GM23248 (cell line): ENCODE measurements at places on chromosomes 4 and X. TPM values are rescaled to one million over a fixed set of nuclear protein-coding genes. Genes with fewer than 3 reads are reported as not detected.

The LARP7 gene
- total RNA-seq = 22.8 and 28.3 TPM in 2 replicates

- H3K4me3 ChIP-seq = no peak overlapping the region
- DNase-seq = no peak
- no peaks in the 10 kb centered on the region for H3K4me1 ChIP-seq
- no peaks in the 10 kb centered on the region for H3K36me3 ChIP-seq
- no peak overlapping the region for H3K27ac ChIP-seq
Measured at GRCh38 chr4:40438384-40439026, 103.4 kb downstream of the CHRNA9 start.

GRCh38 chr4:101853028-101853427 is 62.5 kb downstream of the BANK1 start:
- H3K4me3 ChIP-seq = no peak overlapping the region
- no peaks in the 10 kb centered on the region for H3K4me1 ChIP-seq
- DNase-seq = no peak
- H3K27me3 ChIP-seq = no peaks in the 10 kb centered on the region

DNA sequence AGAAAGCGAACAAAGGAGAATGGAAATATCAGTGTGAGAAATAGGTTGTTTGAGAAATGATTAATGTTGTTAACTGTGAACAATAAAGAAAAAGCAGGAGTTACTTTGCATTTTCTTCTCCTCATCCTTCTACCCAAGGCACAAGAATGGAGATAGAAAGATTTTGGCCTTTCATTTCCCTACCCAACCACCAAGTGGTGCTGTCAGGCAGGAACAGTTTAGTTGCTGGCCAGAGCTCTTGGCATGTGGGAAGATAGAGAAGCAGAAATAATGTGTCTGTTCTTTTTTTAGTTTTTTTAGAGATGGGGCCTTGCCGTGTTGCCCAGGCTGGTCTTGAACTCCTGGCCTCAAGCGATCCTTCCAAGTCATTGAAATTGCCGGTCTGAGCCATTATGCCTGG is 12.8 kb downstream of the HOPX start:
- H3K27ac ChIP-seq = no peak overlapping the region
- no peaks in the 10 kb centered on the region for H3K36me3 ChIP-seq
- H3K4me3 ChIP-seq = no peak overlapping the region
- no peaks in the 10 kb centered on the region for H3K4me1 ChIP-seq

- no peaks in the 10 kb centered on the region for H3K27me3 ChIP-seq
- H3K36me3 ChIP-seq = no peaks in the 10 kb centered on the region
- peaks cover 21% of the 10 kb centered on the region for H3K4me1 ChIP-seq
- no peak overlapping the region for H3K4me3 ChIP-seq
- DNase-seq = peak; percentile 66
Measured at GRCh38 chrX:29687687-29688086, 527.7 kb upstream of the MAGEB2 start.

GRCh38 chr4:84220990-84221389 is 278.1 kb downstream of the NKX6-1 start:
- no peaks in the 10 kb centered on the region; the same call in 1 of the 2 replicates for H3K27me3 ChIP-seq
- no peaks in the 10 kb centered on the region for H3K4me1 ChIP-seq
- H3K4me3 ChIP-seq = no peak overlapping the region
- no peak for DNase-seq

- H3K4me1 ChIP-seq = peaks cover 13% of the 10 kb centered on the region
- no peaks in the 10 kb centered on the region for H3K27me3 ChIP-seq
- no peaks in the 10 kb centered on the region for H3K36me3 ChIP-seq
- H3K4me3 ChIP-seq = no peak overlapping the region
- DNase-seq = peak; percentile 86
- peak overlapping the region; percentile 81 for H3K27ac ChIP-seq
Measured at GRCh38 chr4:15659768-15660570, 4.8 kb upstream of the FBXL5 start.

The EXOC1L gene
- total RNA-seq = not detected in 2 replicates

The PWWP3B gene
- total RNA-seq = not detected in 2 replicates

DNA sequence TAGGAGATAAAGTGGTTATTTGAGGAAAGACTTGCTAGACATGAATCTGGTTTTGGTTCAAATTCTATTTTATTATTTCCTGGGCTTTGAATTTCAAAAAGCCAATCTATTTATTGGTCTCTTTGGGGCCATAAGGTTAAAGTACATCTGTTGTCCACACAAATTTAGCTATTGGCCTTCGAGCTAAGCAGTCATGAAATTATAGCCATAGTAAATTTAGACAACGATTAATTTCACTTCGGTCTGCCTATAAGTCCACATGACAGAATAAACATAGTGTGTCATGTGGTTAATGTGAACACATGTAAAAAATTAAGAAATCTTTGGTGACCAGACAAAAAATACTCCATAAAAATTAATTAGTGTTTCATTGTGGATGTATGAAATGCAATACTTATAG is 161.9 kb downstream of the PALLD start:
- H3K27ac ChIP-seq = no peak overlapping the region
- no peak for DNase-seq
- no peaks in the 10 kb centered on the region for H3K36me3 ChIP-seq
- no peaks in the 10 kb centered on the region for H3K27me3 ChIP-seq

The SPOCK3 gene
- total RNA-seq = not detected in 2 replicates

- H3K4me1 ChIP-seq = no peaks in the 10 kb centered on the region
- peak; percentile 55 for DNase-seq
- H3K27me3 ChIP-seq = no peaks in the 10 kb centered on the region; the same call in 1 of the 2 replicates
Measured at GRCh38 chr4:138576684-138577083, 334.5 kb upstream of the SLC7A11 start.

GRCh38 chr4:16573739-16574138 is 324.7 kb downstream of the LDB2 start:
- H3K36me3 ChIP-seq = no peaks in the 10 kb centered on the region
- DNase-seq = peak; percentile 91
- peak overlapping the region; percentile 59 for H3K27ac ChIP-seq
- no peak overlapping the region for H3K4me3 ChIP-seq
- H3K27me3 ChIP-seq = no peaks in the 10 kb centered on the region

- no peak overlapping the region for H3K27ac ChIP-seq
- no peaks in the 10 kb centered on the region for H3K36me3 ChIP-seq
- no peaks in the 10 kb centered on the region for H3K27me3 ChIP-seq
Measured at GRCh38 chr4:127006446-127006877, 626.3 kb upstream of the INTU start.

DNA sequence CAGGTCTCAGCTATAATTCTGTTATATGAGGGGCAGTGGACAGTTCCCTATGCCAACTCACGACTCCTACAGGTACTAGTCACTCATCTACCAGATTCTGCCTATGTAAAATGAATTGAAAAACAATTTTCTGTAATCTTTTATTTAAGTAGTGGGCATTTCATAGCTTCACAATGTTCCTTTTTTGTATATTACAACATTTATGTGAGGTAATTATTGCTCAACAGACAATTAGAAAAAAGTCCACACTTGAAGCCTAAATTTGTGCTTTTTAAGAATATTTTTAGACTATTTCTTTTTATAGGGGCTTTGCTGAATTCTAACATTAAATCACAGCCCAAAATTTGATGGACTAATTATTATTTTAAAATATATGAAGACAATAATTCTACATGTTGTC is 20.4 kb downstream of the EREG start:
- H3K27ac ChIP-seq = no peak overlapping the region
- no peaks in the 10 kb centered on the region for H3K36me3 ChIP-seq
- H3K4me1 ChIP-seq = no peaks in the 10 kb centered on the region
- no peaks in the 10 kb centered on the region for H3K27me3 ChIP-seq
- no peak overlapping the region for H3K4me3 ChIP-seq
- DNase-seq = no peak

The KLKB1 gene
- total RNA-seq = not detected in 2 replicates

- DNase-seq = no peak
- no peaks in the 10 kb centered on the region for H3K36me3 ChIP-seq
- no peak overlapping the region for H3K4me3 ChIP-seq
- H3K27me3 ChIP-seq = no peaks in the 10 kb centered on the region
Measured at GRCh38 chr4:139819082-139819481, 153.5 kb downstream of the MGST2 start.

The USP17L20 gene
- total RNA-seq = not detected in 2 replicates

- no peaks in the 10 kb centered on the region for H3K36me3 ChIP-seq
- DNase-seq = peak; percentile 60
- peak overlapping the region; percentile 58 for H3K27ac ChIP-seq
- no peaks in the 10 kb centered on the region for H3K27me3 ChIP-seq
Measured at GRCh38 chr4:113221990-113222389, 172.5 kb downstream of the ANK2 start.

DNA sequence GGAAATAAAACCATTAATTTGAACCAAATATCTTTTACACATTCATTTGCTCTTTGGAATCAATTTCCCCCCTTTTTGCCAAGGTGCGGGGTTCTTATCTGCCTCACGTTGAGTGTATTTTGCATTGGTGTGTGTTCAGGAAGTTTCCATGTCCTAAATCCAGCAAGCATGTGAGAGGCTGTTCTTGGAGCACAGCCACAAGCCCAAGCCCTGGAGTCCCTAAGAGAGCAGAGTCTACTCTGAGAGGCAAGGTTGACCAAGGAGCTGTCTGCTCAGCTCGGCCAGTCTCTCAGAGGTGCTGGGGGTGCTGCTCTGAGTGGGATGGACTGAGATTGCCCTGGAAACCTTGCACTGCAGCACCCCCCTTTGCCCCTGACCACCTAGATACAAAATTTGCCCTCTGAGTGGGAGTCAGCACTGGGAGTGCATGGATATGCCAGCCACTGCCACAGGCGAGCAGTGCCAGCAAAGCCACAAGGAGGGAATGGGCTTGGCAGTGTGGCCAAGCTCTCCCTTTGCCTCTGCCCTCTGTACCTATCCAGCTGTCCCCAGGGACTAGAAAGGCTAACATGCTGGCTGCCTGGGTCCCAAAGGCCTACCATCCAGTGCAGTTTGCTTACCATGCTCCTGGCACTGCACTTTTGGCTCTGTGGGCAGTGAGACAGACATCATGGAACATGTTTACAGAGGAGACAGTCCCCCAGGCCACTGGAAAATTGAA is 20.5 kb upstream of the FAM193A start:
- H3K4me3 ChIP-seq = no peak overlapping the region
- H3K36me3 ChIP-seq = peaks cover 13% of the 10 kb centered on the region; the same call in 1 of the 2 replicates
- H3K27me3 ChIP-seq = no peaks in the 10 kb centered on the region
- no peak overlapping the region for H3K27ac ChIP-seq
- H3K4me1 ChIP-seq = no peaks in the 10 kb centered on the region

DNA sequence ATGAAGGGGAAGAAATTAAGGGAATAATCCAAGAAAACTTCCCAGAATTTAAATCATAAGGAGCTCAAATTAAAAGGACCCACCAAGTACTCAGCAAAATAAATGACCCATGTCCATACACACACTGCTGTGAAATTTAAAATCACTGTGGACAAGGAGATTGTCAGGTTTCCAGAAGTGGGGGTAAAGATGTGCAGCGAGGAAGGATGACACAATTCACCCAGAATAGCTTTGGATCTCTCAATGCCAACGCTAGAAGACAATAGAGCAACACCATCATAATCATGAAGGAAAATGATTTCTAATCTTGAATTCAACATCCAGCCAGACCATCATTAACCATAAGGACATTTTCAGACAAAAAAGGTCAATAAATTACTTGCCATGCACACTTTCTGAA is 65.7 kb downstream of the CASK start:
- H3K4me3 ChIP-seq = no peak overlapping the region
- DNase-seq = no peak
- H3K27ac ChIP-seq = no peak overlapping the region
- H3K27me3 ChIP-seq = no peaks in the 10 kb centered on the region

The CENPVL3 gene
- total RNA-seq = not detected in 2 replicates

- H3K4me3 ChIP-seq = no peak overlapping the region
- H3K27me3 ChIP-seq = no peaks in the 10 kb centered on the region
- no peaks in the 10 kb centered on the region for H3K36me3 ChIP-seq
- DNase-seq = no peak
Measured at GRCh38 chr4:67292636-67293035, 252.7 kb downstream of the CENPC start.

GRCh38 chr4:102825261-102826091 is 1.9 kb downstream of the UBE2D3 start:
- 0 out of 2 replicates have a peak, but pooled peaks cover 9% of the 10 kb centered on the region for H3K36me3 ChIP-seq
- H3K27ac ChIP-seq = peak overlapping the region; percentile 100
- H3K4me3 ChIP-seq = peak overlapping the region; percentile 96
- peaks cover 45% of the 10 kb centered on the region for H3K4me1 ChIP-seq
- H3K27me3 ChIP-seq = no peaks in the 10 kb centered on the region

GRCh38 chr4:184648313-184649025 is 778 bp downstream of the CASP3 start:
- no peaks in the 10 kb centered on the region for H3K36me3 ChIP-seq
- peak overlapping the region; percentile 92 for H3K27ac ChIP-seq
- H3K27me3 ChIP-seq = no peaks in the 10 kb centered on the region
- peaks cover 36% of the 10 kb centered on the region for H3K4me1 ChIP-seq
- peak overlapping the region; percentile 82 for H3K4me3 ChIP-seq

The TLR2 gene
- total RNA-seq = not detected in 2 replicates

GRCh38 chr4:124390861-124391260 is 321.7 kb downstream of the ANKRD50 start:
- no peaks in the 10 kb centered on the region for H3K27me3 ChIP-seq
- no peak overlapping the region for H3K4me3 ChIP-seq
- no peak for DNase-seq
- H3K27ac ChIP-seq = no peak overlapping the region
- H3K36me3 ChIP-seq = no peaks in the 10 kb centered on the region

DNA sequence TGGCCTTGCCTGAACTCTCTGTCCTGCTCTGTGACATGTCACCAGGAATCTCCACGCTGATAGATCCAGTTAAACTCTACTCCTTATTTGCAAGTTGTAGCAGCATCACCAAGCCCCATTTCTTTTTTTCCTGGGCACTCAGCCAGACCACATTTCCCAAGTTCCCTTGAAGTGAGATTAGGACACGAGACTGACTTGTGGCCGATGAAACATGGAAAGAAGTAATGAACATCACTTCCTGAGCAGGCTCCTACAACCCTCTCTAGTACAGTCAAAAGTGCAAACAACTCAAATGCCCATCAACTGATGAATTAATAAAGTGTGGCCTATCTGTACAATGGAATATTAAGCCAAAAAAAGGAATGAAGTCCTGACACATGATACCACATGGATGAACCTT is 74.6 kb downstream of the MAP3K15 start:
- H3K4me3 ChIP-seq = no peak overlapping the region
- peak; percentile 3 for DNase-seq
- no peaks in the 10 kb centered on the region for H3K36me3 ChIP-seq
- no peak overlapping the region for H3K27ac ChIP-seq

The PCDH7 gene
- 0.38 and 1.1 TPM in 2 replicates for total RNA-seq
